Panc1 (cell line): ENCODE measurements at places on chromosomes 2 and 18. TPM values are rescaled to one million over a fixed set of nuclear protein-coding genes. Genes with fewer than 3 reads are reported as not detected.

DNA sequence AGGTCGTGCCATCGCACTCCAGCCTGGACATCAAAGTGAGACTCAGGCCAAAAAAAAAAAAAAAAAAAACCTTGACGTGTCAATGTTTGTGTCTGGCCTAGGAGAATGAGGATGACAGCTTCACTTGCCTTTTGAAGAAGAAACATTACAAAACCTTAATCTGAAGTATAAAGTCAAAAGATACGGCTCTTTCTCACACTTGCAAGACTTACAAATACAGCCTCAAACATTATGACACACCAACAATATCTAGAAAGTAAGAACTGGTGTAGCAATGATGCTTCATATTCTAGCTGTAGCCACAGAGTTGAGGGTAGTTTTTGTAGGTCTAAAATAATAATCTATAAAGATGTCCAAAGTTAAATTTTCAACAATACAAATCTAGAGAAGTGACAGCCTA, 25.5 kb downstream of the MPPE1 start:
- DNase-seq = no peak

- no peak for DNase-seq
Observed at GRCh38 chr2:26178746-26179436, 6.0 kb downstream of the GAREM2 start.

GRCh38 chr2:29844713-29845326, 76.6 kb downstream of the ALK start:
- DNase-seq = no peak

Gene OSR1
- total RNA-seq = 4.4 TPM

Gene SP140
- 1.1 TPM for total RNA-seq
